ENCODE measurements at places on chromosomes 1 and 21.

DNA sequence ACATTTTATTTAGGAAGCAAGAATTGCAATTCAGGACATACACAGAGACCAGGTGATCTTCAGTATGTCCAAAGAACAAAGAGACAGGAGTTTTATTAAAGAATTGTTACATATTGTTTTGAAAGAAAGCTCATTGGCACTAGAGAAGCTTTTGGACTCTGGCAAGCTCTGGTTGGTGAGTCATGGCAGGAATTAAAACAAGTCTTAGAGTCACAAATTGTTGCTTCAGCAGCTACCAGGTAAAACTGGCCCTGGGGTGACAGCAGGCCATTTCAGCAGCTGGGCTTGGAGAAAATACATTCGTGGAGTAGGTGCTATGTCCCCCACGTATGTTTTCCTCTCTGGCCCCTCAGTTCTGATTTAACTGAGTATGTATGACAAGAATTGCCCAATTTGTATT, 58.8 kb downstream of the MAP3K21 start:
- DNase-seq = no peak

GRCh38 chr21:45829668-45830067, 151.9 kb upstream of the COL6A1 start:
- DNase-seq = no peak

DNA sequence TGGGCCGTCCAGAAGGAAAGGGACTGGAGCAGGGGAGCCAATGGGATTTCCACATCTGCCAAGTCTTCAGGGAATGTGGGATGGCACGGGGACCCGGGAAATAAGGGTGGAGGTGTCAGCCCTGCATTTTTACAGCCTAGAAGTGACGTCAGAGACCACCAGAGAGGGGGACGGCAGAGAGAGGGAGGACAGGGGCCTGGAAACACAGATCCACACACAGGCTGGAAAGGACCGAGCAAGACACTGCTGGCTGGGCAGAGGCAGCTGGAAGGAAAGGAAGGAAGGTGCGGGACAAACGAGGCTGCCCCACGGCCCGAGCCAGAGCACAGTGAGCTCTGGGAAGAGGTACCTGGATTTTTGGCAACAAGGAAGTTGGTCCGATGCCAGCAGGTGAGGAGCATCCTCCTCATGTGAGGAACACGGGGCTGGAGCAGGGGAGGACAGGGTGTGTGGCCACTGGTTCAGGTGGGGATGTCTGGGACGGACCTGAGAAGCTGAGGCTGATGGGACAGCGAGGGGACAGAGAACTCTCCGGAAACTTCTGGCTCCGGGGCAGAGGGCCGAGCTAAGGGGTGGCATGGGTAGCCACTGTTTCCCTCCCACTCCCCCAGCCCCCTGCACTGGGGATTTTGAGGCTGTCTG, 138.3 kb downstream of the PGBD5 start:
- no peak for DNase-seq

DNA sequence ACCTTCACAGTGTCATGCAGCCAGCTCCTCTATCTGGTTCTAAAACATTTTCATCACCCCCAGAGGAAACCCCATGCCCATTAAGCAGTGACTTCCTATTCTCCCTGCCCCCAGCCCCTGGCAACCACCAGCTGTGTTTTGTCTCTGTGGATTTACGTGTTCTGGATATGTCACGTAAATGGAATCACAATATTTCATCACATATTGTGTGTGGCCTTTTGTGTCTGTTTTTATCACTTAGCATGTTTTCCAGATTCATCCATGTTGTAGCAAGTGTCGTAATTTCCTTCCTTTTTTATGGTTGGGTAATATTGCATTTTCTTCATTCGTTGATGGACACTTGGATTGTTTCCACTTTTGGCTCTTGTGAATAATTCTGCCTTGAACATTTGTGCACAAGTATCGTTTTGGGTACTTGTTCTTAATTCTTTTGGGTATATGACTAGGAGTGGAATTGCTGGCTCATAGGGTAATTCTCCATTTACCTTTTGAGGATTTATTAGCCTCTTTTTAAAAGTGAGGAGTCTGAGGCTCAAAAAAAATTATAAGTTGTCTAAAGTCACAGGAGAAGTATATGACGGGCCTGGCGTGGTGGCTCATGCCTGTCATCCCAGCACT, 127.0 kb downstream of the MRPS6 start:
- no peak for DNase-seq

DNA sequence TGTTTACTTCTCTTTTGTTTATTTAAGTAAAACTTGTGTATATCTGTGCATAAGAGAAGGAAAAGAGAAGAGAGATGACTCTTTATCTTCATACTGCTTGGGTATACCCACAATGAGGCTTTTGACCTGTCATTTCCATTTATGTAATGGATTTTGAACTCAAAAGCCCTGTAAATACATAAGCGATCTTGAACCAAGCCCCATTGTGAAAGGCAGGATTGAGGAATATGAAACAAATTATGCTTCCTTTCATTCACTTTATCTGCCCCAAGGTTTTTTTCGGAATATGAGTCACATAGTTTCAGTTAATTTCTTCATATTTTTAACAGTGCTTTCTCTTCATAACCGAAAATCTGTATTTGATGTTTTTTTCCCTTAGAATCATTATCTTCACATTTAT, 21.4 kb downstream of the CNST start:
- DNase-seq = no peak

GRCh38 chr1:44089371-44090048, 29.1 kb upstream of the KLF17 start:
- no peak for DNase-seq
